ENCODE measurements at places on chromosomes 2 and 18.

- peak; percentile 89 for DNase-seq
Observed at GRCh38 chr2:242031481-242032019, 162.0 kb downstream of the RTP5 start.

GRCh38 chr18:6055711-6056110 lies 160.4 kb upstream of the TMEM200C start:
- DNase-seq, result no peak

DNA sequence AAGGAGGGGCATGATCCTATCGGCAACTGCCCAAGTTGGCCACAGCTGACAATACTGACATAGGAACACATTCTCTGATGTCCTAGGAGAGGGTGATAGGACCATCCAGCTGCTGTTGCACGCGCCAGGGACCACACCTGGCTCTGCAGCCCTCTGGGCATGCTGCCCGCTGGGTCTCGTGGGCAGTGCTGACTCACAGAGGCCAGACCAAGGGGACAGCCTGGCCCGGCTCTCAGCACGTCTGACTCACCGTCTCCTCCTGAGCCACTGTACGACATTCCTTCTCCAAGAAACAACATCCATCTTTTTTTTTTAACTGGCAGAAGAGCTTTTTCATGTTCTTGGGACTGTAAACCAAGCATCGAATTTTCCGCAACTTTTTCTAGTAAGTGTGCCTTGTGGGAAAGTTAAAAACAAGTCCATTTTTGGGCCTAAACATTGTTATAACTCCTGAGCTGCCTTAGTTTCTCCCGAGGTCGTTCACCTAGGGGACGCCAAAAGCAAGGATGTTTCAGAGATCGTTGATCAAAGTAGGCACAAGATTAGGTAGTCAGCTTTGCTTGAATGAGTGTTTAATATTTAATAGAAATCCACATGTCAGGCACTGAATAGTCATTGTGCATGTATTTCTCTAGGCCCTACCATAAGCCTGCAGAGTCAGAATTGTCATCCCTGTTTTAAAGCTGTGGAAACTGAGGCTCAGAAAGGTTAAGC lies 100.3 kb downstream of the TTC32 start:
- DNase-seq, result no peak

GRCh38 chr18:51279367-51279984 lies 82.0 kb upstream of the MEX3C start:
- peak; percentile 56 for DNase-seq

DNA sequence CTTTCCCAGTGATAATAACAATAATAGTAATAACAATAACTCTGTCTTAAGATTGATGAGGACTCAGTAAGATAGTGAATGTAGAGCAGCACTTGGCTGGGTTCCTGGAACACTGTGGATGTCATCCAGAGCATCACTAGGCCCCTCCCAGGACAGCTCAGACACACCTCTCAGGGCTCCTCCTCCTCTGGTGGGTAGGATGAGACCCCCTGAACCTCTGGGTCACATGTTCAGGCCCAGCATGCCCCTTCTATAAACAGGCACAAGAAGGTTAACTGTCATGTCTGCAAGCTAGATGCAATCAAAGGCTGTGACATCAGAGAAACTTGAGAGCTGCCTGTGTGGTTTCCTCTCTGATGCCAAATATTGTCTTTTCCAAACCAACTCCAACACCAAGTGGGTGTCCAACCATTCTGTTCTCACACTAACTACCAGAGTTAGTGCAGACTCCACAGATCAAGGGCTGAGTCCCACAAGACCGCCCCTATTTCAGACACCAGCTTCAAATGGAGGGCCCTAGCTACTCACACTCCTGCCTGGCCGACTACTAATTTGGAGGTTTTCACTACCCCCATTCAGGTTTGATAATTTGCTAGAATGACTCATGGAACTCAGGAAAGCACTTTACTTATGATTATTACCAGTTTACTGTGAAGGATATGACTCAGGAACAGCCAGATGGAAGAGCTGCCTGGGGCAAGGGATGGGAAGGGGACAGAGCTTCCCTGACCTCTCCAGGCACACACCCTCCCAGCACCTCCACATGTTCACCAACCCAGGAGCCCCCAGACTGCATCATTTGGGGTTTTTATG lies 46.4 kb upstream of the BZW1 start:
- no peak for DNase-seq
